ENCODE measurements at places on chromosomes 4 and X.

DNA sequence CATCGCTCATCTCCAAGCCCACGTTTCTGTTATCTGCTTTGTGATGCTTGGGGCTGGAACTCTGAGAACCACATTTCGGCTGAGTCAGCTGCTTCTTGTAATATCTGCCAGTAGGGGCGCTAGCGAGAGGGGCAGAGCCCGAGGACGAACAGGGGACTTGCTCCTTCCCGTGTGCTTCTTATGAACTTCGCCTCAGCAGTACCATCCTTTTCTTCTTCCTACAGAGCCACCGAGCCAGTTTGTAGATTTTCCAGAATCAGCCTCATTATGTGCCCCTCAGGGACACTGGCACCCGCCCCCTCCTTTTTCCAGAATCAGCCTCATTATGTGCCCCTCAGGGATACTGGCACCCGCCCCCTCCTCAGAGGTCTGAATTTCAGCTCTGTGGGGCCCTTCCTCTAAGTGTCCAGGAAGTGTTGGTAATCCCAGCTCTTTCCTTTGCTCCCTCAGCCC, 441.7 kb upstream of the RASGEF1B start:
- DNase-seq: peak; percentile 0

DNA sequence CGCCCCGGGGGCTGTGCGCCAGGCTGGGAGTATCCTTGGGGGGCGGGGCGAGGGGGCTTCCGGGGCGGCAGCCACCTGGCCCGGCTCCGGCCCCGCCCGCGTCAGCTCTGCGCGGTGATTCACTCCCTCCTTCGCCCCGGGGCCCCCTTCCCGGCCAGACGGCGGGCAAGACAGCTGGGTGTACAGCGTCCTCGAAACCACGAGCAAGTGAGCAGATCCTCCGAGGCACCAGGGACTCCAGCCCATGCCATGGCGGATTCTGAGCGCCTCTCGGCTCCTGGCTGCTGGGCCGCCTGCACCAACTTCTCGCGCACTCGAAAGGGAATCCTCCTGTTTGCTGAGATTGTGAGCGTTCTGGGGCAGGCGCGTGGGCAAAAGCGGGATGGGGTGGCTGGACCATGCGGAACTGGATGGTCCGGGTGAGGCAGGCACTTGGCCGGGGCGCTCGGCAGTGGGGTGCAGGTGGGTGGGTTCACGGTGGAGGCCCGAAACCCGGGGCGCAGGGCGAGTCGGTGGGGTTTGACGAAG, at the start of gene PLP2:
Gene PLP2, plus strand, starts transcription at position 147 of the 528 bp plus-strand sequence. Its CDS starts 103 bp downstream, at position 250.
- DNase-seq: no peak

DNA sequence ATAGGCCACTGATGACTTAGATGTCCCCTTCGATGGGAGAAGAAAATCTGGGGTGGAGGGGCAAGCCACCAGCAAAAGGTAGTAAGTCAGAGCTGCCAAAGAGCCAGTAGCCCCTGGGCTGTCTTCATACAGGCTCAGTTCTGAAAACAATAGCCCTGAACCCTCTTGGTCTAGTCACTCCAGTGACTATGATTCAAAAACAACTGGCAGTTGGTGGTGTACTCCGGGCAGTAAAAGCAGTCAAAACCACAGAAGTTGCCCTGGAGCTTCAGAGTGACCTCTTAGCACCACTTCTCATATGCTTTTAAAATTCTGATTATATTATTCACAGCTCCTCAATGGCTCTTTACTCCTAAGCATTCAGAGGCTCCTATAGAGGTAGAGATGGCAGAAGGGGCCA, 164.3 kb upstream of the MAMLD1 start:
- DNase-seq: no peak

- peak; percentile 74 for DNase-seq
Observed at GRCh38 chr4:139950568-139950967, 203.4 kb downstream of the MAML3 start.

DNA sequence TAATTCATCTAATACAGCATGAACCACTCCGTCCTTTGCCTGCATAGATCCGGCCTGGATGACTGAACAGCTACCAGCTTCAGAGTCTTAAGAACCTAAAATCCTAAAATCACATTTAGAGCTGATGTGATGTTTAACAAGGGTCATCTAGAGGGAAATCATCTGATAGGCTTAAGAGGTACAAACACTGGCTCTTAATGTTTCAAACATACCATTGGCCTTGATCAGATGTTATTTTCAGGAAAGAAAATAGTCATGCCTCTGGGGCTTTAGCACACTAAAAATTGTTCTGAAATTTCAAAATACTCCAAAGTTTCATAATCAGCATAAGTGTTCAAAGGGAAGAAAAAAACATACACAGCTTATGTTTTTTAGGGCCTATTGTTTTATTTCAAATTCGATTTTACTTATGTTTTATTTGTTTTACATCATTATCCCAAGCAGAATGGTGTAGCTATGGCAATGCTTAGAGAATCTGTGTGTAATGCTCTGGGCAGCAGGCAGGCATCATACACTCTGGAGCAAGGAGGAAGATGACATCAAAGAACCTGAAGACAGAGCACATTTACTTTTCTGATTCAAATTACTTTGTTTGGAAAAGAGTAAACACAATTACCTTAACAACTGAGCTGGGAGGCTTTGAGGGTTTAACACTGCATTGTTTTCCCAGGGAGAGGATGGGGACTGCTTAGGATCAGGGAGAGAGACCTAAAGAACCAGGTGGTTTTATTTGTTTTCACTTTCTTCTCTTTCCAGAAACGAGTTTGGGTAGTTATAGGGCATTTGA, 25.3 kb upstream of the LEF1 start:
- DNase-seq: no peak

GRCh38 chr4:86630629-86631028, 36.5 kb downstream of the PTPN13 start:
- DNase-seq: no peak

GRCh38 chr4:54173281-54173912, 55.7 kb upstream of the PDGFRA start:
- no peak for DNase-seq

- DNase-seq: no peak
Observed at GRCh38 chr4:8599657-8600056, 7.1 kb downstream of the CPZ start.

DNA sequence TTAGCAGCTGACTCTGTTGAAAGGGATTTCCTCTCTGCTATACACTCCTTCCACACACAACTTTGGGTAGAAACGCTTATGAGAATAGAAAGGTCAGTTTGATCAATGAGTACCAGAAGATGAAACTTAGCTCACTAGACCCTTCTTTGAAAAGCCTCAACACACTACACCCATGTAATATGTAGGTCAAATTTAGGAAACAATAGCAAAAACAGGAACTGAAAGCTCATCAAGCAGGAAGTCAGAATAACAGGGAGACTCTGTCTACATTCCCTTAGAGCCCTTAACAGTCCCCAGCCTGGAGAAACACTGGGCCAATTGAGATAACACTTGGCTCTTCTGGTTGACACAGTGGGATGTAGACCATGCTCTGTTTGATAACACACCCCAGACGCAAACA, 30.7 kb downstream of the SRPX2 start:
- DNase-seq: no peak

DNA sequence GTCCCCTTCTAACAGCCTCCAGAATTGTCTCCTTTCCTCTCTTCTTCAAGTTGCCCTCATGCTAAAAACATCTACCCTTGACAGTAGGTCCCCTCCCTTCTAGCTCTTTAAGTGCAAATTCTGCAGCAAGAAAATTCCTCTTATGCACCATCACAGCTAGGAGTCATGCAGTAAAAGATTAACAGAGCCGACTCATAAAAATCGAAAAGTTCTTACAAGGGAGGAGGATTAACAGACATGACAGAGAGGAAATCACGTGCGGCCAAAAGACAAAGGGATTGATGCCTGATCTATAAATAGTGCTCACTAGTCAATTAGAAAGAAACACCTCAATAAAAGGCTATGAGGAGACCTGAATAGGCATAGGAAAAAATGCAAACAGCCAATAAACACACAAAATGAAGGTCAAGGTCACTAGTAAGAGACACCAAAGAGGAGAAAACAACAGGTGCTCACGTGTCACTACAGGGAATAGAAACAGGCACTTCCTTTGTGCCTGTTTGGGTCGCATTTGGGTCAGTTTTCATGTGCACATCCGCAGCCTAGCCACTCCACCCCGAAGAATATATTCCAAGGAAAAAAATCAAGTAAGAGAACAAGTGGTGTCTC, 3.4 kb downstream of the RNF212 start:
- DNase-seq: no peak

GRCh38 chr4:108355902-108356535, 187.3 kb upstream of the LEF1 start:
- no peak for DNase-seq

DNA sequence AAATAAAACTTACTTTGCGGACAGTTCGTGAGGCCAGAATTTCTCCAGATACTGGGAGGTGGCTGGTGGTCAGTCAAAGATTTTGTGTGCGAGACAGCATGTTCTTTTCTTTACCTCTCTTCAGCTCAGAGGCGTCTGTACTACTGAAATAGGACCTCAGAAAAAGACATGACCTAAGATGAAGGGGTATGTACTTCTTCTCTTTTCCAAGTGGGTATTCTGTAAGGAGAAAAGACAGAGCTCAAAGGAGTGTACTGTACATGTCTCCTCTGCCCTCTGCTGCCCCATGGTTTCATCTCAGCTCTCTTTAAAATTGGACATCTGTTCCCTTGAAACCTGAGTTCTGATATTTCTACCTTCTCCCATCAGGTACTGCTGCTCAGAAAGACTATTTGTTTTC, 38.1 kb downstream of the SEPTIN11 start:
- DNase-seq: no peak

- no peak for DNase-seq
Observed at GRCh38 chr4:37522996-37523395, 163.2 kb downstream of the RELL1 start.

GRCh38 chr4:14871676-14872430, 130.4 kb upstream of the CPEB2 start:
- no peak for DNase-seq

DNA sequence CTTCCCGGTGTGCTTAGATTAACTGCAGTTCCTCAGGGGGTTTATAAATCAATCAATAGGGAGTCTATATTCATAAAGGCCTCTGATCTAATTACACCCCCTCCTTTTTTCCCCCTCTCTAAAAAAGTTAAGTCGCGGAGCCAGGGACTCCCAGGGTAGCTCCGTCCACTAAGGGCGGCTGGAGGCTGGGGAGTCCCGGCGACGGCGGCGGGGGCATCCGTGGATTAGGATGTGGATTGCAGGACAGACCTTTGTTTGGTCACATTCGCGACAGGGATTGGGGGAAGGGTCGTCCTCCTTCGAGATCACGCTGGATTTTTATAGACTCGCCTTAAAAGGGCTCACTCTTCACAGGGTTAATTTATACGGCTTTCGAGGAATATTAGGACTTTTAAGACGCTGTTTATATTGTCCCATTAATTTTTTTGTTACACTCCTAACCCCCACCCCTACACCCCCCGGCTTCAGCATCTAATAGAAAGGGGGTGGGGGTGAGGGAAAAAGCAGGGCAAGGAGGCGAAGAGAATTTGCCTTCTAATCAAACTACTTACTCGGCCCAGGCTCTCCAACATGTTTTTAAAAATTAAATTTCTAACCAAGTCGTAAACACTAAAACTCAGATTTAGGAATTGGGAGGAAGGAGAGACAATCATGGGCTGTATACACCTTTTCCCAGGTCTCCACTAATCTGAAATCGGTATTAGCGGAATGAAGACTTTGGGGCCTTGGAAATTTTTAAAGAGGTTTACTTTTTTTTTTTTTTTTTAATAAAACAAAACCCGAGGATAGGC, 8.5 kb downstream of the PITX2 start:
- no peak for DNase-seq

DNA sequence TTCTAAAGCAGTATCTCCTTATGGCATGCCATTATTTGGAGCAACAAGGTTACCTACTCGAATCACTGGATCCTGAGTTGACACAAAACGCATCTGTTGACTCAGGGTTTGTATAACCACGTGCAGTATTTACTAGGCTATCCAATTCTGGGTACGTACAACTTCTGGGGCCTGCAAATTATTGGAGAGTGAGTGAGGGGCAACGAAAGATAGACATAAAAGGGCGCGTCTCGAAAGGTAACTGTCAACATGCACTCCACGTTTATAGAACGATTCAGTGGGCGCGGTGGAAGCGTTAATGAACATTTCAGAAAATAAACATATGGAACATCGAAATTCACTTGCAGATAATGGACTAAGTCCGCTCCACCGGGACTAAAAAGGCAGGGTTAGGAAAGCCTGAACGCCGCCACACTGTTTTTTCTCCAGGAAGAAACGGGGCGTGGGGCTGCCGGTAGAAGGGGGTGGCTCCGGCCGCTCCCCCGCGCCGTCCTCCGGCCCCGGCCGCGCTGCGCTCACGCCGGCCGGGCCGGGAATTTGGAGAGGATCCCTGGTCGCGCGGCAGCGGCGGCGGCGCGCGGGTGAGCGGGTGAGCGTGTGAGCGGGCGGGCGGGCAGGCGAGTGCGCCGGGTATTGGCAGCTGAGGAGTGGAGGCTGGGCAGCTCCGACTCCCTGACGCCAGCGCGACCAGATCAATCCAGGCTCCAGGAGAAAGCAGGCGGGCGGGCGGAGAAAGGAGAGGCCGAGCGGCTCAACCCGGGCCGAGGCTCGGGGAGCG, at the start of gene SMAD1:
Gene SMAD1, plus strand, starts transcription at position 690 of the 778 bp plus-strand sequence. CDS start 32,761 bp downstream, outside the sequence.
- peak; percentile 65 for DNase-seq

GRCh38 chr4:186723292-186724057, at the start of gene FAT1:
Gene FAT1, minus strand, starts transcription at chr4:186723856. Its CDS starts 14,029 bp downstream, at chr4:186709827.
- DNase-seq: peak; percentile 70

GRCh38 chrX:44305921-44306320, 37.6 kb downstream of the EFHC2 start:
- no peak for DNase-seq

DNA sequence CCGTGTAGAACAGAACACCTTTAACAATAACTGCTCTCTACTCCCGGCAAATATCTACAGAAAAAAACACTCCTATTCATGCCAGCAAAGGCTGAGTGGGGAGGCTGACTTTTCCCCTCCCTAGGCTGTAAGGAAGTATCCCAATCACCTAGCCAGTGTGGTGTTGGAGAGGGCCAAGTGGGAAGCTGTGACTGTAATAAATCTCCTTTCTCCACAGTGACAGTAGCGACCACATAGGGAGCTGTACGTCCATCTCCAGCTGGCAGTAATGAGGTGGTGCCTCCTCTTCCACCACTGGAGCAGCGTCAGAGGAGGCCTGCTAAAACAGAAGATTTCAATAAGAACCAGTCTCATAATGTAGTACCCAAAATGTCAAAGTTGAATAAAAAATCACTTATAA, 47.9 kb upstream of the PLAC1 start:
- DNase-seq: no peak

- no peak for DNase-seq
Observed at GRCh38 chr4:24240655-24241054, 343.7 kb downstream of the DHX15 start.

DNA sequence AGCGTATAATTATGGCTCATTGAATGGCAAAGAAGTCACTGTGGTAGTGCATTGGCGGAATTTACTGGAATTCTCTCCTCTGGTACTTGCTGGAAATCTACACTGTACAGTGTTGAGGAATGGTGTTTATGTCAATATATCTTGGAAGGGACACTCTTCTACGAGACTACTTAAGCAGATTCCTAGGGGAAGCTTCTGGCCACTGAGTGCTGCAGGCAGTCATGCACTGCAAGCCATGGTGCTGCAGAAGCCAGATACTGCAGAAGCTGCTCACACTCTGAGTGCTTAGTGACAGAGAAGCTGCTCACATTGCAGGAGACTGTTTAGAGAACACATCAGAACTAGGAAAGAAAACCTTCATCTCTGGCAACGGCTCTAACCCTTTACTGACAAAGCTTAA, 725.0 kb downstream of the CCSER1 start:
- DNase-seq: no peak

All from fibroblast of skin of left biceps (primary cell).